ENCODE measurements at places on chromosomes 1 and 21.

- DNase-seq = no peak
These were observed 917 bp downstream of the ETNK2 start for GRCh38 chr1:204150702-204151551.

- no peak for DNase-seq
These were observed 25.7 kb downstream of the CTH start for GRCh38 chr1:70436622-70437251.

- DNase-seq = no peak
These were observed 95.2 kb downstream of the TPTE start for GRCh38 chr21:10616535-10616934.

- DNase-seq = peak; percentile 86
These were observed 28.8 kb downstream of the AHDC1 start for GRCh38 chr1:27574871-27575831.

GRCh38 chr1:25810341-25811299, 9.1 kb upstream of the MTFR1L start:
- peak; percentile 32 for DNase-seq

- peak; percentile 51 for DNase-seq
These were observed 10.3 kb upstream of the VWA5B1 start for GRCh38 chr1:20280341-20280740.

DNA sequence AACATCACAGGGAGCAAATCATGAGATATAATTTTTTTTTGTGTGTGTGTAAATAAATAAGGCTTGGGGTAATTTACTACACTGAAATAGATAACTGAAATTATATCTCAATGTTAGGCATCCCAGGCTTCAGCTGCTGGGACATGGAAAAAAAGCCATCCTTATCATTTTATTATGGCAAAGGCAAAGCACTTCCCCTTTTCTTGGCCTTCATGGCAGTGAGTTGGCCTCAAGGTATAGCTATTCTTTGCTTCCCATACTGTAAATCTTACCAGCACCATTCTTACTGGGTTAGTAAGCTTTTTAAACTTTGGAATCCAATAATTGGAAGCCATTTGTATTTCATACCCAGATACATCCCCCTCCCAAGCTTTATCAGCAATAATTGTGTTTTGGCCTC, 29.0 kb downstream of the RBM11 start:
- no peak for DNase-seq

- DNase-seq = peak; percentile 3
These were observed 10.7 kb upstream of the ZP4 start for GRCh38 chr1:237901299-237901934.

GRCh38 chr1:198892065-198892464, 253.2 kb downstream of the PTPRC start:
- peak; percentile 71 for DNase-seq

GRCh38 chr1:52164604-52165003, 22.7 kb downstream of the ZFYVE9 start:
- no peak for DNase-seq

DNA sequence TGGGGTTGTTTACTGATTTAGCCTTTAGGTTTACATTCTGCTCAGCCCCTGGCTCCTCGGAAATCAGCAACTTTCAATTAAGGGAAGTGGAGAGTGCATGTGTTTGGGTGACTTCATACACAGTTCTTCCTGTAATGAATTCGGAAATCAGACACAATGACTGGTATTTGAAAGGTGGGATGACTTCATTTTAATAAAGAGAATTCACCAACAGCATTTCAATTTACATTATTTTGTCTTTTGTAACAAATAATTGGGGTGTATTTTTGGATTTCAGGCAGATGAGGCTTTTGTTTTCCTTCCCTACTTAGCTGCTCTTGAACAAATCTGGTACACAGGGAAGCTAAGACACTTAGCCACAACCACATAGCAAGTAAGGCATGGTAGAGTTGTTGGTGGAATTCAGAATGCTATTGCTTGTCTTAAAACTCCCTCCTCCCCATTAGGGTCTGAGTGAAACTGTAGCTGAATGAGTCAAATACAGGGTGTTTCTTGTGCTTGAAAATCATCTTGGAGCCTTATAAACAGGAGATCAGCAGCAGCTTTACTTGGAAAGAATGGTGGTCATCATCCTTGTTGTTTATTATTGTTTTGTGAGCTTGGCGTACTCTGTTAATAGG, 917 bp downstream of the STX12 start:
- DNase-seq = peak; percentile 14

GRCh38 chr1:238296371-238296770, 405.6 kb upstream of the ZP4 start:
- DNase-seq = no peak

Data from fibroblast of upper back skin (primary cell).